ENCODE measurements at places on chromosomes 11 and 22.
A peak's percentile ranks its signal among the peaks of the same experiment; 100 is the strongest.

DNA sequence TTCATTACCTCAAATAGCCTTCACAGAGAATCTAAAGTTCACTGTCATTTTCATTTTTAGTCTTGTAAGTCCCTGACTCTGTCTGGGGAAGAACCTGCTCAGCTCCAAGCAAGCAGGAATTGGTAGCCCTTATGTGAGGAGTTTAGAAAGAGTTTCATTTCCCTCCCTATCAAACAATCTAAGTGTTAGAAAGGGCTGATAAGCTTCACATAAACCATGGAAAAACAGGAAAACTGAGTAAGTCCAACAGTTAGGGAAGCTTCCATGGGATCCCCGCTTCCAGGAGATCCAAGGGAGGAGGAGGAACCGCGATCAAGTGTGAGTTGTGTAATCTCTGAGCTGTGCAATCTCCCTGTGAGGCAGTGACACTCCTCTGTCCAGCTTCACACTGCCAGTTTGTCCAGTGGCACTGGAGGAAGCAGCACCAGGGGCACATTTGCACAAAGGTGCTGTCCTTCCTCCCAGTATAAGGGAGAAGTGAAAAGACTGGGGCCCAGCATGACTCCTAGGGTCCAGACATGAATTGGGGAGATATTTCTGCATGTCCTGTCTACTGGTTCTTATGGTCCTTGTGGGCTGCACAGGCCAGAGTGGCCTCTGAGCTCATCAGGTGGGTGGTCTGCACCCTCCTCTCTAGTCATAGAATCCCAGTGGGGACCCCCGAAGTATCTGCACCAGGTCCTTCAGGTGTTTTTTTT, 4.3 kb downstream of the PRAME start:
- DNase-seq: no peak

GRCh38 chr22:27507935-27508526, 293.5 kb downstream of the MN1 start:
- no peak for DNase-seq

DNA sequence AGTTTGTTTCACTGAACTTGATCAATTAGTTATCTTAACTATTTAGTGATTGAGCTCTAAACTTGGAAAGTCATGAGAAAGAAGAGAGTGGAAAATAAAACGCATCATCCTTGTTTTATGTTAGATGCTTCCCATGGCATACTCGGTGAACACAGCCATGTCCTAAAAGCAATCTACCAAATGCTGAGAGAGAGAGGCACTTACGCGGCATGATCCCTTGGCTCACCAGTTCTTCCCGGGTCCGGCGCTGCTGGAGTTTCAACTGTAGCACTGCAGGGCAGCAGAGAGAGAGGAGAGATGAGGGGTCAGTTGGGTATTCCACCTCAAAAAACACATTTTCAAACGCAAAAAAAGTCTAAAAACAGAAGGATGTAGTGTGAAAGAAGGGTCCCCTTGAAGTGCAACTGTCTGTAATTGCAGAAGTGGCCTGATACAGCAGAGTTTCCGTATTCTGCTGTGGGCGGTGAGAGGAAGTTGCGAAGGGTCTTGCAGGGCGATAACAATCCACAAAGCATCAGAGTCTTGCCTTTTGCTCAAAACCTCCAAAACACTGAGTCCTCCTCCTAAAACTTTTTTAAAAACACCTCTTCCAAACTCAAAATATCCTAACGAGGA, 92.7 kb downstream of the SGSM3 start:
- DNase-seq: peak; percentile 50

GRCh38 chr22:36874736-36875135, 13.9 kb downstream of the NCF4 start:
- no peak for DNase-seq

DNA sequence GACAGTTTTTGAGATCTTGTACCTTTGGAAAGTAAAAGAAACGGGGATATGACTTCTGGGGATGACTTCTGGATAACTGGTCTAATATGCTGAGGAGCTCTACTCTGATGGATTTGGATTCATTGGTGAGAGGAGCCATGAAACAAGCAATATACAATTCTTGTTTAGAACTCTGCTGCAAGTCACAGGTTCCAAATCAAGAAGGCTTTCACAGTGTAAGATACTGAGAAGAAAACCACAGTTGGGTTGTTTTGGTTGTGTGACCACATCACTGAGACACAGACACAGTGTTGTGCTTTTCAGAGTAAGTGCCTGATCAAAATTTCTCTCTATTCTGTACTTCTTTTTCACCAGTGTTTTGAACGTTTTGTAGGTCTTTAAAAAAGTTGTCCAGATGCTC, 13.1 kb upstream of the UCP2 start:
- DNase-seq: no peak

GRCh38 chr11:4191031-4191571, 96.5 kb downstream of the RRM1 start:
- DNase-seq: no peak

DNA sequence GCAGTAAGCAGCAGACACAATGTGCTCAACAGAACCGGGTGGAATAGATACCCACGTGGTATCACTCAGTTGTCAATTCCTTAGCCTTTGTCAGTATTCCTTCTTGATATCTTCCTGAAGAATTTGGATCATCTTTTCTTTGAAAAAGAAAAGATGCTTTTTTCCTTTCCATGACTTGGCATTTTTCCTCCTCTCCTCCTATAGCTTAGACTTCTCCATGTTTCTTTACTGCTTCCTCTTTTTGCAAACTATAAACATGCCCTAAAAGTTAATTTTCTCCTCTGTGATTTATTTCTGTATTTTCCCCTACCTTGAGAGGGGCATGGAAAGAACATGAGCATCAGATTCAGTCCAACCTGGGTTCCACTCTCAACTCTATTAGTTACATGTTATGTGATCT, 11.7 kb downstream of the CBLIF start:
- DNase-seq: no peak

- DNase-seq: no peak
Observed at GRCh38 chr11:27717801-27718229, 17.6 kb upstream of the BDNF start.

DNA sequence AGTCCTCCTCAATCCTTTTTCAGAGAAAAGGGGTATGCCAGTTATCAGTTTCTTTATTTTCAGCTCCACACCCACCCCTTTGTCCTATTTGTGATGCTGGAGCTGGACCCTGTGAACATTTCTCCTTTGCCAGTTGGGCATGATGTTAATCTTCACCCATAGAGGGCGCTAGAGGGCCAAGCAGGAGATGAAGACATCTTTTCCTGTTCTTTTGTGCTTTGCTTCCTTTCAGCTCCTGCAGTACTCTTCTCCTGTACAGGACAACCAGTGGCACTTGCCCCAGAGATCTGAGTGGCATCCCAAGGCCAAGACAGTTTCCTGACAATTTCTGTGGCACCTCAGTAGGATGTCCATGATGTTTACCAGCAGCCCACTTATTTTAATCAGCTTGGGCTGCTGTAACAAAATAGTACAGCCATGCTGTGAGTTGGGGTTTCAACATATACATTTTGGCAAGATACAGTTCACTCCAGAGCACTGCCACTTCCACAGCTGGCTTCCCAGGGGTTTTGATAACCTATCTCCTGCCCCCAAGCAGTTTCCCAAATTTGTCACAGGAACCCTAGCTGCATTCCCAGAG, 4.6 kb downstream of the SAA2 start:
- DNase-seq: peak; percentile 59

DNA sequence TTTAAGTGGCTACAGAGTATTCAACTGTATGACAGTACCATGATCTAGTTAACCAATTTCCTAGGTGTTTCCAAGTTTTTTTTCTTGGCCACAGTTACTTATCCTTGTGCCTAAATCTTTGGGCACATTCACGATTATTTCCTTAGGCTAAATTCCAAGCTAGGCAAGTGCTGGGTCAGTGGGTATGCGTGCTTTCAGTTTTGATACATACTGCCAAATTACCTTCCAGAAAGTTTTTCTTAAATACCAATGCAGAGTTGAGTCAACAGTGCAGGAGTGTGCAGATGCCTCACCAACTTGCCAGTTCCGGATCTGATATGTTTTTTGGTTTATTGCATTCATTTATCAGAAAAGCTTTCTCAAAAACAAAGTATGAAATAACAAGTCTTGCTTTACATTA, 67.9 kb upstream of the OR4B1 start:
- no peak for DNase-seq

GRCh38 chr11:125075900-125076317, 12.8 kb downstream of the SLC37A2 start:
- DNase-seq: no peak

DNA sequence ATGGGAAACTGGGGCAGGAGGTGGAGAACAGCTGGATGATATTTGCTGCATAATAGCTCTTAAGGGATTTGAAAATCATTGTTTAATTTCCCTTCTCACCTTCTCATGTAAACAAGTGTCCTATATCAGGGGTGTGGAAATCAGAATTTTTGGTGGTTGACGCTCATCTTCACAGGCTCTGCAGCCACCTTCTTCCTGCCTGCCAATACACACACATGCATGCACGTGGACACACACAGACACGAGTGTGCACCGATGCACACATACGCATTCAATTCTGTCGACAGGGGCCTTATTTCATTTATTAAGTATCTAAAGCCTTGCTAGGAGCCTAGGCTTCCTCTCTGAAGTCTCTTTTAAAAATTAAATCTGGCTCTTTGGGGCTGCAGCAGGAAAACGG, 349.4 kb upstream of the NCAM1 start:
- DNase-seq: no peak

DNA sequence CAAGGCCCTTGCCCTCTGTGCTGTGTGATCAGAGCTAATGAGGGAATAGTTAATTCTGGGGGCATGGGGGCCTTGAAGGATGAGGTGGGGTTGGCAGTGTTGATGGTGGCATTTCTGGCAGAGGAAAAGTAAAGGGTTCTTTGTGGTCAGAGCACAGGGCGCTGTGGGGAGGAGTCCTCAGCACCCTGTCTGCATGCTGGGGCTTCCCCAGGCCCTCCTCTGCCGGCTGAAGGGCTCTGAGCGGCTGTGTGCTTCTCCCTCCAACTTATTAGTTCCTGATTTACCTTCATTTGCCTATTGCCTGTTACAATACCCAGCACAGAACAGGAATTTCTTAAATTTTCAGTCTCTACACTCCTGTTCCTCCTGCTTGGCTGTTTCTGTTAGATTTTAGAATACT, 122.8 kb downstream of the HIPK3 start:
- no peak for DNase-seq

DNA sequence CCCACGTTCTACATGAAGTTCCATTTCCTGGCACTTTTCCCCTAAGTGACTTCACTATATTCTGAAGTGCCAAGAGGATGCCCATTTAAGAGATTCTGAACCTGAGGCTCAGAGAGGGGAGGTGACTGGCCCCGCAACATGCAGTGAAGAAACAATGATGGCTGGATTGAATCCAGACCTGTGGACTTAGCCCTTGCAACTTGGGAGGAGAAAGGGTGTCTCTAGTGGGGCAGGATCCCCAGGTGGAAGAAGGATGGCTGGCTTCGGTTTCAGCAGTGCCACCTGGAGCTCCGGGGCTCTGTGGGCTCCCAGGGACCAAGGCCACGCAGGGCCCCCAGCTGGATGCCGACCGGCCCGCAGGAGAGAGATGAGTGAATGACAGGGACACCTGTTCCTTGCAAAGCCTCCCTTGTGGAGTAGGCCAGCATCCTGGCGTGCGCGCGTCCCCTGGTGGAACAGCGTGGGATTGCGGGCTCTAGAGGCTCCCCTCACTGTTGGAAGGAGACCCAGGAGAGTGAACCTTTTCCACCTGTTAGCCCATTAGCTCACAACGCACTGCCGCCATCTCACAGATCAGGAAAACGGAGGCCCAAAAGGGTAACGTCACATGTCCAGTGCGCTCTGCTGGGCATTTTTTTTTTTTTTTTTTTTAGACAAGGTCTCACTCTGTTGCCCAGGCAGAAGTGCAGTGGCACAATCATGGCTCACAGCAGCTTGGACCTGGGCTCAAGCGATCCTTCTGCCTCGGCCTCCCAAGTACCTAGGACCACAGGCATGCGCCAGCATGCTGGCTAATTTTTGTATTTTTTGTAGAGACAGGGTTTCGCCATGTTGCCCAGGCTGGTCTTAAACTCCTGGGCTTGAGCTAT, 104.7 kb downstream of the KIAA1671 start:
- DNase-seq: peak; percentile 78

GRCh38 chr11:10526974-10527918, 13.7 kb downstream of the RNF141 start:
- no peak for DNase-seq

DNA sequence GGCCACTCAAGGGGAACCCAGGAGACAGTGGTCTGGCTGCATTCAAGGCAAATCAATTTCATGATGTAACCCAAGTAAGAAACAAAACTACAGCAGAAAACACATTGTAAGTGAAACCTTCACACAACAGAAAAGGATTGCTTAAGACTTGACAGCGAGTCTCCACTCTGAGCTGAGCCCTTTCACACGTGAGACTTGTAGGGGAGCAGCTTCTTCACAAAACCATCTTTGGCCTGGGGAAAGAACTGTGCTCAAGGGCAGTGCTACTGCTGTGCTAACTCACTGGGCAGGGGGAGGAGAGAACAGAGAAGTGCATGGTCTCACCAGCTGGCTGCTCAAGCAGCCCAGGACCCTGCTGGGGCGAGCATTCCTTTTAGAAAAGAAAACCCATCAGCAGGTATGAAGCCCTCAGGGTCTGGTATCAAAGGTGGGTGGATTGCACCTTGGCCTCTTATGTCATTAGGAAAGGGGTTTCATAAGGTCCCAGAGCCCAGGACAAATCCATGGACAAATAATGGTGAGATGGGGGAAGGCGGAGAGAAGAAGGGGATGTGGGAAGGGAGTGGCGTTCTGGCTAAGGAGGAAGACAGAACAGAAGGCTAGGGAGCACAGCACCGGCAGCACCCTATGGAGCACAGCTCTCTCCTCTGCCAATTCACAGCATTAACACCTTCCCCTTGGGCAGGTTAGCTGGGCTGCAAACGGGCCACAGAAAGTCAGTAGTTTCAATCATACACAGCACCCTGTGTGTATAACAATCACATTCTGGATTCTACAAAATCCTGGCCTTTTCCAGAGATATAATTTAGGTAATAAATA, 20.6 kb upstream of the RAPSN start:
- no peak for DNase-seq

- no peak for DNase-seq
Observed at GRCh38 chr22:39546889-39547586, 14.5 kb upstream of the RPS19BP1 start.

Measured in activated gamma-delta T cell treated with Interleukin-2 at 50 U/mL for 16 hours (primary cell).